ENCODE measurements at places on chromosomes 16 and 17. TPM values are rescaled to one million over a fixed set of nuclear protein-coding genes. Genes with fewer than 3 reads are reported as not detected.

Gene HSD17B2
- total RNA-seq: 0.18 TPM

Gene AGRP
- total RNA-seq: not detected

Gene RND2
- 1.1 TPM for total RNA-seq

DNA sequence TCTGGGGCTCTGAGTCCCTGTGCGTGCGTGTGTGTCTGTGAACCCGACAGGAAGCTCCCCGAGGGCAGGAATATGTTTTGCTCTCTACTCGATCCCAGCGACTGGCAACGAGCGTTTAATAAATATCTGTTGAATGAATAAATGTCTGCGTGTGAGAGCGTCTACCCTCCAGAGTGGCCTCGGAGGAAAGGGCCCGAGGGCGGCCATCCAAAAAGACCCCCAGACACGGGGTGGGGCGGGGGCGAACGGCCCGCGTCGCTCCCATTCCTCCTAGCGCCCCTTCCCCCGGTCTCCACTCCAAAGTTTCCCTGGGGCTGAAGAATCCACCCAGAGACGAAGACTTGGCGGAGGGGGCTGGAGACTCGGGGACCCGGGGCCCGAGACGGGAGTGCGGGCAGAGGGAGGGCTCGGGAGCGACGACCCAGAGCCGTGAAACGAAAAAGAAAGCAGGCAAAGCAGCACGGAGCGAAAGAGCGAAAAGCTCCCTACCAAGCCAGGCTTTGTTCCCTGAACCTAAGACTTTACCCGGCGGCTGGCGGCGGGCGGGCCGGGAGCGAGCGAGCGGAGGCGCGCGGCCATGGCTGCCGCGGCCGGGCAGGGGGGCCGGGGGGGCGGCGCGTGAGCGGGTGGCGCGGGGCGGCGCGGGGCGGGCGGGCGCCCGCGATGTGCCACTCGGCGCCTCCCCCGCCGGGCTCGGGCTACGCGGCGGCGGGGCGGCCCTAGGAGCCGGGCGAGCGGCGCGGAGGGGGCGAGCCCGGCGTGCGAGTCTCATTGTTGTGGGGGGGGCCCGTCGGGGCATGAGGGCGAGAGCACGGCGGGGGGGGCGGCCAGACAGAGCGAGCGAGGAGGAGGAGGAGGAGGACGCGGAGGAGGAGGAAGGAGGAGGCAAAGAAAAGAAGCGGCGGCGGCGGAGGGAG lies at the start of gene MLLT6:
MLLT6 (plus strand) TSS at position 668 of the 917 bp plus-strand sequence. CDS start 360 bp downstream, outside the sequence.
- DNase-seq: peak; percentile 71

GRCh38 chr17:29825604-29826003 lies 104.4 kb downstream of the SSH2 start:
- DNase-seq: no peak

DNA sequence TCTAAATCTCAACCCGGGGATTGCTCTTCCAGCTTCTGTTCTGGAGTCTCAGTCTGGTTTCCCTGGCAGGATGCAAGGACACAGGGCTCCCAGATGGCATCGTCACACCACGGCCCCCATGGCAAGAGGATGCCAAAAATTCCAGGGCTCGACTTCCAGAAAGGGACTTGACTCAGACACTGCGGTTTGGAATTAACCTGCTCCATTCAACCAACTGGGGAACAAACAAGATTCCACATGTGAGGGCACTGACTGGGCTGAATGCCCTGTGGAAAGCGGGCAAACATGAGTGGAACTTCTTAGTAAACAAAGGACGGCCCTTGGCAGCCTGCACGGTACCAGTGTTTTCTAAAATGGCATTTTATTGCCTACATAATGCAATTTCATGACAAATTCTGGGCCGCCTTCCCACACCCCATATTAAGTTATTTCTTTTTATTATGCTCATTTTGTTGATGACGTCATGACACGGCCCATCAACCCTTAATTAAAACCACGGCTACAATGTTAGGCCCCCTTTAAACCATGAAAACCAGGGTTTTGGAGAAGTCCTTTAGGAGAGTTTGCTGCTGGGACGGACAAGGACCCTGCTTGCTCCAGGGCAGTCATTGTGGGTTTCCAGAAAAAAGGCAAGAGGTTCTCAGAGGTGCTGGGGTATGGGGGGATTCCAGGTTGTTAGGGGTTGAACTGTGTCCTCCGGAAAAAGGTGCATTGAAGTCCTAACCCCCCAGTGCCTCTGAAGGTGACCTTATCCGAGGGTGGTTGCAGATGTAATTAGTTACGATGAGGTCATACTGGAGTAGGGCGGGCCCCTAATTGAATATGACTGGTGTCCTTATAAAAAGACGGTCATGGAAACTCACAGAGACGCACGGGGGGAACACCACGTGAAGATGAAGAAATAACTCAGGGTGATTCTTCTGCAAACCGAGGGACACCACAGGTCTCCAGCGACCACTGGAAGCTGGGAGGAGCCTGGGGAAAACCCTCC lies 205.6 kb downstream of the FOXL1 start:
- no peak for DNase-seq

- no peak for DNase-seq
Observed at GRCh38 chr17:48628649-48629410, 2.7 kb upstream of the HOXB9 start.

DNA sequence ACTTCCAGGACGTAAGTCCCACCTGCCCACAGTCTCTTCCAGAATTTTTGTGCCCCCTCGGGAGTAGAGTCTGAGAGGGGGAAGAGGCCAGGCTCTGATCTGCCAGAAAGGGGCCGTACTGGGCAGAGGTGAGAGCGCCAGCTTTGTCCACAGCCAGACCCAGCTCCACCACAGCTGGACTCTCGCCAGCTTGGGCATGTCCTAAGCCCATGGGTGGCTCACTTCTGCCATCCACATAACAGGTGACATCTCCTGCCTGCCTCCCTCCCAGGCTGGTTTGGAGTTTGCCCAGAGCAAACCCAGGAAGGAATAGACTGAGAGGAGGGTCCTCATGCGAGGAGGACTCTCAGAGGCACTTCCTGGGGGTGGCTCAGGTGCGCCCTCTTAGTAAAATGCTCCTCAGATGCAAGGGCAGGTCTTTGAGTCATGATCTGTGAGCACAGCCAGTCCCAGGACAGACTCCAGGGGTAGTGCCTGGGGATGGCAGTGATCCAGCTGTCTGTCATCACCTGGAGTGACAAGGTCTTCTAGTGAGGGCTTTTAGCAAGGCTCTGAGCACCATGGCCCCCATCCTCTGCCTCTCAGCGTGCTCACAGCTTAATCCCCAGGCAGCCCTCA lies 89.2 kb downstream of the AMFR start:
- no peak for DNase-seq
